HepG2 (cell line): ENCODE measurements at places on chromosomes 5 and 9.

- no peak for DNase-seq
These were observed 148.1 kb downstream of the KDM4C start for GRCh38 chr9:6905850-6906375.

DNA sequence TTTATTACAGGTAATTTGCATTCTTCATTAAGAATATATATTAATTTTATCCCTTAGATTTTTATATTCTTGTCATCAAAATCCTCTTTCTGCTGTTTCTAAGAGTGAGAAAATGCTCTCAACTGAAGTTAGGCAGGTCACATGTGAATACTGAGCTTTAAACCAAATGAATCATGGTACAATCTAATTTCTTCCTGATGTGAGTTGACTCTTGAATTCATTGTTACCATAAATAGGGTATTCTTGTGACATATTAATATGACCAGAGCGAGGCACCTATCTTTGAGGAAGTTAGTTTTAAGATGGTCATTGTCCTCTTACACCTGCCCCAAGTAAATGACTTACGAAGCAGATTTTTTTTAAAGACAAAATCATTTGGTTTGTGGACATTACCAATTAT lies 17.4 kb downstream of the C9orf85 start:
- DNase-seq: no peak

GRCh38 chr5:80962630-80963520 lies 2.7 kb downstream of the RASGRF2 start:
- no peak for DNase-seq

DNA sequence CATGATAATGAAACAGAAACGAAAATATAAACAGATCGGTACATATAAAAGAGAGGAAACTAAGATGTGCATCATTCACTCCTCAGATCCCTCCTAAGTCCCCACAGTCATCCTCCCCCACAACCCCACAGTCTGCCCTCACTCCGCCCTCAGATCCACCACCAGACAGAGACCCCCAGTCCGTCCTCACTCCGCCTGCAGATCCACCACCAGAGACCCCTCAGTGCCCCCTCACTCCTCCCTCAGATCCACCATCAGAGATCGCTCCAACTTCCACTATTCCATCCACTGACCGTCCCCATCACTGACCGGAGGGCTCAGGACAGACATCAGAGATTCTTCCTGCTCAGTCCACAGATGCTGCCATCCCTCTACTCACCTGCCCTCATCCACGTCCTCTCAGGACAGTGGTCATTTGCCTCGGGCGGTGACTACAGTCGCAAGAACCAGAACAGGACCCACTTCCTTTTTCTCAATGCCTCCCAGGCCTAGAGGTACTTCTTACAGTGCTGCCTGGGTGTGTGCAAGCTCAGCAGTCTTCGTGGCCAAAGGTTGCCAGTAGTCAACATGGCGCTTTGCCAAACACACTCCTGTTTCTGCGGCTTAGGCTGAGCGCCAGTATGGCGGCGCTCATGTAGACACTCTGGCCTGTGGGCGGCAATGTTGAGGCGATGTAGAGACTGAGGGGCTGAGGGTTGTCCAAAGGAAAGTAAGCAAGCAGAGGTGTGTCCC lies 8.3 kb upstream of the SPATA31C1 start:
- DNase-seq: peak; percentile 40

DNA sequence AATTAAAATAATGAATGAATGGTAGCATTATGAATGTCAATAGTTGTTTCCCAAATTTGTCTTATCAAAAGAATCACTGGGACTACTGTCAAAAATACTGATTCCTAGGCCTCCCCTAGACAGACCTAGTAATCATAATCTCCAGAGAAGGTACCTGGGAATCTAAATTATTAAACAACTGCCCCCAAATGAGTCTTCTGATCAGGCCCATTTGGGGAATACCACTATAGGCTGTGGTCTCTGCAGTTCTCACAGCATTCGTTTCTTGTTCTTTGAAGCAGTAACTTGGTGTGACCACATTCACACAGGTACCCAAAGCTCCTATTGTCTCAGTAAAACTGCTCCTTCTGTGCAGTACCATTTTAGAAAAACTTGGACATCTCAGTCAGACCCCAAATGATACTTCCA lies 230.9 kb downstream of the PIK3R1 start:
- no peak for DNase-seq
